ENCODE measurements at places on chromosomes 6 and 20. TPM values are rescaled to one million over a fixed set of nuclear protein-coding genes. Genes with fewer than 3 reads are reported as not detected.

The TDRD6 gene
- total RNA-seq, result not detected

The TP53TG5 gene
- not detected for total RNA-seq

The COL19A1 gene
- not detected for total RNA-seq

GRCh38 chr6:4599924-4600323, 176.3 kb upstream of the CDYL start:
- DNase-seq, result no peak

GRCh38 chr6:166987930-166988329, 11.3 kb upstream of the CEP43 start:
- DNase-seq, result no peak

GRCh38 chr20:12687476-12687875, 321.3 kb upstream of the SPTLC3 start:
- DNase-seq, result no peak

DNA sequence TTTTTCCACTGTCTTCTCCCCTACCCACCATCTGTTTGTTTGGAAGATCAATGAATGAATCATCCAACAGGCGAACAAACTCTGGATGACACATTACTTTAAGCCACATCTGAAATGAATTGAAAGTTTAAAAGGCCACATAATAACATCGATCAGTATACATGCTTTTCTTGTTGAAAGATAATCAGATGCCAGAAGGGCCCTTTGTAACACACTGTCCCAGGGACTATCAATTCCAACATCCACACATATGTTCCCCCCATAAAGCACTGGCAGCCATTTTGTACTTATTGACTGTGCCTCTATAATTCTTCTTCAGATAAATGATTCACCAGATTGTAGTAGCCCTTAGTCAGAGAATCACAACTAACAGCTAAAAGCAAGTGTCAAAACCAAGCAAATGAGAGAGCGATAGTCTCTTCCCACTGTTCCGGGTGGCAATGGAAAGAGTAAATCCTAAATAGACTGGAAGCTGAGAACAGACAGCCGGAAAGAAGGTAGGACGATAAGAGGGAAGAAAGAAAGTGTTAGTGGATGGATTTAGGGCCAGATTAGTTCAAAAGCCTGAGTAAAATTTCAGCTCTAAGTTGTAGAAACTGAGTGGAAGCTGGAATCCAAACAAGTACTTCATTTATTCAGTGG, 184.9 kb upstream of the TENT5A start:
- DNase-seq, result no peak

GRCh38 chr6:38214159-38214558, 394.6 kb downstream of the ZFAND3 start:
- no peak for DNase-seq

DNA sequence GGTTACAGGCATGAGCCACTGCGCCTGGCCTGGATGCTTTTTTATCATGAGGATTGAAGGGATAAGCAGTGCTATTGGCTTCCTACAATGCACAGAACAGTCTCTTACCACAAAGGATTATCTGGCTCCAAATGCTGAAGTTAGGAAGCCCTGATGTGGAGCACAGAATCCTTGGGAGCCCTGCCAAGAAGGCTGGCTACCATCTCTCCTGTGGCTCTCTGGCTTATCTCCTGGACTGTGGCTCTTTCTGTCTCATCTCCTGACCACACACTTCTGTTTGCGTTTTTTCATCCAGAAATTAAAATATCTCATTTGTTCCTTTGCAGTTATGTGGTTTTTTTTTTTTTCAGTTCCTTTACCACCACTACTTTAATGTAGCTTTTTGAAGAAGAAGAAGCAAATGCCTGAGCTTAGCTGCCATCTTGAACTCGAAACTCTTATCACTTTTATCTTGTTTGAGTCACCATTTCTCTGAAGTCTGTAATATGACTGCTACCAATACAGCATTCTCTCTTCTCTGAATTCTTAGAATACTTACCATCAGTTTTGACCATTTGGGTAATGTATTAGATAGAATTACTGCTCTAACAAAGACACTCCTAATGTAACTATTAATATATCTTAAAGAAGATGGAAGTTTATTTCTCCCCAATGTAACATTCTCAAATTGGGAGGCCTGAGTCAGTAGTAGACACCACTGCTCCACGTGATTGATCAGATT, 1044.7 kb downstream of the KIF16B start:
- no peak for DNase-seq

DNA sequence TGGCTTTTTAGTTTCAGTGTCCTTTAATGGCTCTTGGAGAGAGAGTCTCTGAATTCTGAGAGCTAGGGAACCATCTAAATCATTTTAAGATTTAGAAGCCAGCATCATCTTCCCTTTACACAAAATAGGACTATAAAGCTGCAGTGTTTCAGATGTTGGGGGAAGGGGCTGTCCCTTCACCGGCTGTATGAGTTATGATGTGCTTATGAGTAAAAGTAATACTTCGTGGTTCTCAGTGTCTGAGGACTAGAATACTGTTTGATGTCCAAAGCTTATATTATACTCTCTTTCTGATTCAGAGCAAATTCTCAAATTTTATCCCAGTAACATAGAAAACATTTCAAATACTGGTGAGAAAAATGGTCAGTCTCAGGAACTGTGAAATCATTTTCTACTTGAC, 63.5 kb upstream of the FAM8A1 start:
- DNase-seq, result no peak

DNA sequence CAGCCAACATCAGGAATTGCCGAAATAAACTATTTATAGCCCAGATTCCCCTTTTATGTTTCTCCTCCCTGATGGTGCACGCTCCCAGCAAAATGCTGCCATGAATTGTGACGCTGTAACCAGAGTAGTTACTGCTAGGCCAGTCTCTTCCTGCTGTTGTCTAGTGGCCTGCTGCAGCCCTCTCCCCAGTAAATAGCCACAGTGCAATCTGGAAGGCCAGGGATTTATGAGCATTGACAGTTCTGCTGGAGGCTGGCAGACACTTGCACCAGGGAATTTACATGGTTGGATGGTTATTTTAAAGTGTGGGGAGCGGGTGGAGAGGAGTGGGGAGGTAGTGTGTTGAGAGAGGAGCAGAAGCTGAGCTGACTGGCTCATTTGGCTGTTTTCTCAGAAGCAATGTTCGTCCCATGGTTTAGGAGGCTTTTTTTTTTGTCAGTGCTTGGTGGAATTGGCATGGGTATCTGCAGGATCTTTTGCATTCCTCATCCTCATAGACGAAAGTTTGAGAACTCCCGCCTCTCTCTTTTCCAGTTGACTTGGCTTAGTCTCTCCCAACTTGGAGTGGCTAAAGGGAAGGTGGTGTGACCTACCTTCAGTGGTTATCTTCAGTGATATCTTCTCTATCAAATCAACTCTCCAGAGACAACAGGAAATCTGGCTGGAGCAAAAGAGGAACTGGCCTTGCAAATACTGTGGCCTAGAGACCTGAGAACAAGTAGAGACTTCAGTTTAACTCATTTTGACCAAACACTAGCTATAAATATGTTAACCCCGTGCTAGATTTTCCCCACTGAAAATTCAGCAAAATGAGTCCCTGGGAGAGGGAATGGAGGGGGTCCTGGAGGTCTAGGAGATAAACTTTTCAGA, 99.3 kb upstream of the VSTM2L start:
- no peak for DNase-seq

DNA sequence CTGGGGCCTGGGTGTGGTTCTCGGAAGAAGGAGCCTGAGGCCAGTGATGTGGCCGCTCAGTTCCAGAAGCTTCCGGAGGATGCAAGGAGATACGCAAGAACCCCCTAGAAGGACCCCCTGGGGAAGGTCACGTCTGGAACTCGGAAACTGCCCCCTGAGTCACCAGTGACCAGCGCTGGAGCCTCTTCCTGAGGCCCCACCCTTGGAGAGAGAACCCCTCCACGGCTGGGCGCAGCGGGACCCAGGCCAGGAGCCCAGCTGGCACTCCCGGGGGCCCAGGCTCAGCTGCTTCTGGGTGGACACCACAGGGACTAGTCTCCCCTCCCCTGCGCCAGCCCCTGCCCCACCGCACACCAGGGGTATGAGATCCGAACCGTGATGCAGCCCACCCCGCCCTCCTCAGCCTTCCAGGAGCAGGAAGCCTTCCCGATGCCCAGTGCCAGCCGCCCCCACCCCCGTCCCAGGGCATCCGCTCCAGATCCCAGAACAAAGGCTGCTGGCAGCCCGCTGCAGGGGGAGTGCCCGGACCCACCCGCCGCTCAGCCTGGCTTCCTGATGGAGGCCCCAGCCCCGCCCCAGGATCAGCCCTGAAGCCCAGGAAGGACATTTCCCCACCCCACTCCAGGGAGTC, 7.5 kb downstream of the LAMA5 start:
- DNase-seq, result peak; percentile 64

DNA sequence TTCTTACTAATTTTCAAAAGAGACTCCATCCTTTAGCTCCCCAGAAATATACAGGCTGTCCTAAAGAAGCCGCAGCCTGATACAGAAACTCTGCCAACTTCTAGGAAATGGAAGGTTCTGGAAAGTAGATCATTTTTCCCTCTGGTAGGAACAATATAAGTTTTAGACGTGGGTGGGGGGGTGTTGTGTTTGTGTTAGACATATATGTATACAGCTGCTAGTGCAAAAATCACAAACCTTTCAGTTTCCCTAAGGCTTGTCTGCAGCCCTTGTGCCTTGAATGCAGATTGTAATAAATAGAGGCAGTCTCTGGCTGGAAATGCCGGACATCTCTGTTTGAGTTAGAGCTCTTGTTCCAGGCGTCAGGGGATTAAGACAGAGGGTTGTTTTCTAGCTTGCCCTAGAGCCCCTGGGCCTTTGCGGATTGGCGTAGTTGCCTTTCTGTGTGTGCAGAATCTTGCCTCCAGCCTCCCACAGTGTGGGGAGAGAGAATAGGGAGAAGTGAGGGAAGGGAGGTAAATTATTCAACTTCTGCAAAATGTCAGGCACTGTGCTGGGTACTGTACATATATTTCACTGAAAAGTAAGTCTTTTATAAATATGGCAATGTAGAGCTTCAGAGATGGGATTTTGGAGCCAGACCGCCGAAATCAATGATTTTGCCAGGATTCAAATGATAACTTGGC, 269.7 kb downstream of the PRL start:
- DNase-seq, result no peak

All from H7 (cell line).